ENCODE measurements at places on chromosomes 12 and 14.

DNA sequence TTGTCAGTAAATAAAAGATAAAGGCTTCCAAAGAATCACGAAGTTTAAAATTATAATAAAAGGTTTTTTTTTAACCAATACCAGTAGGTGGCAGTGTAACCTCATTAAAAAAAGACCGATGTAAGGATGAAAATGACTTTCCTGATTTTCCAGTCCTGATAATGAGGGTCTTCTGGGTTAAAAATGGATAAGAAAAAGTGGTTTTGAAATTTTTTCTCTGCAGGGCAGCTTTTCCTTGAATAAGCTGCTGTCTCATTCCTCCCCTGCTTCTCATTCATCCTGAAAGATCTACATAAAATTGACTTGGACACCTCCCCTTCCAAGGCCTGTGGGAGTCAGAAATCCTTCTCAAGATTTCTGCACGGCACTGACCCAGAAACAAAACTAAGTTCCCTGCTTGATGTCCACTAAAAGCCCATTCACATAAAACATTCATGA is 58.9 kb upstream of the FBXO33 start:
- H3K36me3 ChIP-seq, result no peaks in the 10 kb centered on the region
- H3K4me3 ChIP-seq, result no peak overlapping the region
- no peaks in the 10 kb centered on the region for H3K27me3 ChIP-seq
- no peak overlapping the region for H3K27ac ChIP-seq
- H3K4me1 ChIP-seq, result peaks cover 5% of the 10 kb centered on the region

GRCh38 chr12:112183141-112184021 is 58.0 kb downstream of the TRAFD1 start:
- no peaks in the 10 kb centered on the region for H3K27me3 ChIP-seq
- H3K27ac ChIP-seq, result no peak overlapping the region
- no peak for DNase-seq
- H3K4me3 ChIP-seq, result no peak overlapping the region

- no peak for DNase-seq
- no peaks in the 10 kb centered on the region for H3K27me3 ChIP-seq
- H3K36me3 ChIP-seq, result no peaks in the 10 kb centered on the region
Observed at GRCh38 chr12:29962276-29963035, 178.7 kb upstream of the TMTC1 start.

GRCh38 chr14:71752111-71752738 is 180.0 kb upstream of the RGS6 start:
- DNase-seq, result no peak
- H3K27ac ChIP-seq, result no peak overlapping the region
- no peaks in the 10 kb centered on the region for H3K36me3 ChIP-seq
- H3K4me1 ChIP-seq, result peaks cover 8% of the 10 kb centered on the region

- no peak for DNase-seq
- H3K27ac ChIP-seq, result no peak overlapping the region
- H3K27me3 ChIP-seq, result peaks cover 13% of the 10 kb centered on the region
- no peak overlapping the region for H3K4me3 ChIP-seq
Observed at GRCh38 chr12:77861317-77861716, 30.6 kb downstream of the NAV3 start.

Data from RWPE2 (cell line).